ENCODE measurements at places on chromosomes 7 and 10. TPM values are rescaled to one million over a fixed set of nuclear protein-coding genes. Genes with fewer than 3 reads are reported as not detected.

PDK4 gene
- total RNA-seq, result 5.0 TPM

ITGB8 gene
- total RNA-seq, result 0.70 TPM

FAM13C gene
- 0.28 TPM for total RNA-seq

FERD3L gene
- total RNA-seq, result not detected

CHAT gene
- total RNA-seq, result not detected

MOGAT3 gene
- total RNA-seq, result not detected

SEC61A2 gene
- total RNA-seq, result 13.8 TPM

EXOC4 gene
- 23.0 TPM for total RNA-seq

RP9 gene
- 36.1 TPM for total RNA-seq

CLDN15 gene
- 16.5 TPM for total RNA-seq

PNLIPRP2 gene
- total RNA-seq, result not detected

GFRA1 gene
- 12.3 TPM for total RNA-seq

PRSS1 gene
- total RNA-seq, result not detected

HMX3 gene
- total RNA-seq, result not detected

LEP gene
- total RNA-seq, result not detected

GSDME gene
- 35.6 TPM for total RNA-seq

KIF20B gene
- 13.5 TPM for total RNA-seq

C10orf62 gene
- not detected for total RNA-seq

ZNF425 gene
- total RNA-seq, result 1.0 TPM

HOXA10 gene
- total RNA-seq, result 8.6 TPM

AKR1C1 gene
- total RNA-seq, result 514 TPM
